H9 (cell line): ENCODE measurements at places on chromosomes 12 and 14. TPM values are rescaled to one million over a fixed set of nuclear protein-coding genes. Genes with fewer than 3 reads are reported as not detected.

The SERPINA10 gene
- total RNA-seq = not detected in 2 replicates

The CDKN3 gene
- 45.9 and 50.0 TPM in 2 replicates for total RNA-seq

GRCh38 chr12:101703487-101703886, 6.0 kb downstream of the CHPT1 start:
- no peak overlapping the region for H3K27ac ChIP-seq
- no peaks in the 10 kb centered on the region for H3K36me3 ChIP-seq
- DNase-seq = no peak

The PDZRN4 gene
- not detected in 2 replicates for total RNA-seq

GRCh38 chr14:105275267-105275946, 25.4 kb downstream of the BRF1 start:
- H3K36me3 ChIP-seq = no peaks in the 10 kb centered on the region; the same call in 1 of the 2 replicates
- H3K27me3 ChIP-seq = no peaks in the 10 kb centered on the region
- H3K4me1 ChIP-seq = no peaks in the 10 kb centered on the region
- no peak overlapping the region for H3K27ac ChIP-seq
